Hindlimb muscle (tissue), 1 donor: ENCODE measurements at places on chromosomes 5 and 9.

DNA sequence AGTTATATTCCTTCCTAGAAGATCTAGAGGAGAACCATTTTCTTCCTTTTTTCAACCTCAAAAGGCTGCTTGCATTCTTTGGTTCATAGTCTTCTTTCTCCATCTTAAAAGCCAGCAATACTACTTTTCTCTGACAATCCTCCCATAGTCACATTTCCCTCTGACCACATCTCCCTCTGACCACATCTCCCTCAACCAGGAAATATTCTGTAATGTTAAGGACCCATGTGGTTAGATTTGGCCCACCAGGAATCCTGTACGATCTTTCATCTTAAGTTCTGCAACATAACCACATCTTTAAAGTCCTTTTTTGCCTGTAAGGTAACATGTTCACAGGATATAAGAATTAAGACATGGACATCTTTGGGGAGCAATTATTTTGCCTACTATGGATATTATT lies 179.4 kb upstream of the SPEF2 start:
- DNase-seq: no peak

- peak; percentile 63 for DNase-seq
Observed at GRCh38 chr9:130193531-130194377, 21.6 kb downstream of the NCS1 start.

GRCh38 chr5:67089200-67089725 lies 107.3 kb downstream of the CD180 start:
- DNase-seq: no peak

DNA sequence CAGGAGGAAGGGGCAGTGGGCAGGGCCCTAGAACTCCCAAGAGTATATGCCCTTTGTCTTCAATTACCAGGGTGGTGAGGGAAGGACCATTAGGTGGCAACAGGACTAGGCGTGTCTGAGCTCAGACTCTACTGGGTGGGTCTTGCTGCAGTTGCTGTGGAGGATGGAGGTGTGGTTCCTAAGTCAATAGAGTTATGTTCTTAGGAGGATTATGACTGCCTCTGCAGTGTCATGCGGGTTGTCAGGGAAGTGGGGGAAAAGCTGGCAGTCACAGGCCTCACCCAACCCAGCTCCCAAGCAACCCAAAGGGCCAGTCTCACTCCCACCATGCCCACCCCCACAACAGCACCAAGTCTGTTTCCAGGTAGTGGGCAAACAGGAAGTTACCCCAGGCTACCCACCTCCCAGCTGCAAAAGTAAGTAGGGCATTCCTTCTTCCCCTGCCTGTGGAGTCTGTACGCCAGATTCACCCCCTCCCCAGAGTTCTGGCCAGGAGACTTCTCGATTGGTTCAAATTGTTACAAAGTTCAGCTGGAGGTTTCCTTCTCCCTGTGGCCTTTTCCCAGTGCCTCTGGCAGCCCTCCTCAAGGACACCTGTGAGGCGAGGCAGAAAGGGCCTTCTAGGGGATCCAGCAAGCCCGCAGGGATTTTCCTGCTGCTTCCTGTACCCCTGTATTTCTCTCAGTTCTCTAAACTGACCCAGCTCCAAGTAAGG lies 145.3 kb downstream of the HINT1 start:
- no peak for DNase-seq

DNA sequence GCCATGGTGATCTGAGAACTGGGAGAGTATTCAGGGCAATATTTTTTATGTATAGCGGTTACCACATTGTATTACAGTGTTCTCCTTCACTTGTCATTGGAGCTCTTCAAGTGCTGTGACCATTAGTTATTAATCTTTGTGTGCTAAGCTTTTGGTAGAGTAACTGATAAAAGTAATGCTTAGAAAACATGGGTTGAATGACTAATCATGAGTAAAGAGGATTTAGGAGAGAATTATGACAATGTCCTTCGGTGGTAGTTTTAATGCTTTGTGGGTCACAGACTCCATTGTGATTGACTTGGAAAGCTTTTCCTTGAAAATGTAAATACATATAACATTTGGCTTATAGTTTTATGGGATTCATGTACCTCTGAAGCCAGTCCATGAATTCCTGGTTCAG lies 21.4 kb downstream of the TGFBR1 start:
- no peak for DNase-seq

- DNase-seq: no peak
Observed at GRCh38 chr5:142324136-142324870, 518 bp downstream of the SPRY4 start.
